ENCODE measurements at places on chromosomes 12 and 14. TPM values are rescaled to one million over a fixed set of nuclear protein-coding genes. Genes with fewer than 3 reads are reported as not detected.

The ALG10B gene
- 5.0 TPM for total RNA-seq

The KRT3 gene
- total RNA-seq = 0.06 TPM

The OSBPL8 gene
- 11.5 TPM for total RNA-seq

The KRT8 gene
- 5,279 TPM for total RNA-seq

The ANO4 gene
- total RNA-seq = not detected

The SERPINA3 gene
- total RNA-seq = 12.6 TPM

The KLRC1 gene
- total RNA-seq = not detected

The SERPINA9 gene
- not detected for total RNA-seq

The SOX5 gene
- total RNA-seq = not detected

The RILPL2 gene
- total RNA-seq = 1.6 TPM

The ASCL1 gene
- not detected for total RNA-seq

The EIF2S3B gene
- 0.66 TPM for total RNA-seq

The POTEM gene
- total RNA-seq = not detected

The EMP1 gene
- 196 TPM for total RNA-seq

The C12orf50 gene
- not detected for total RNA-seq

The OTUB2 gene
- total RNA-seq = 2.9 TPM

The PKP2 gene
- total RNA-seq = 9.3 TPM

The LYZ gene
- total RNA-seq = not detected

The TMEM30B gene
- total RNA-seq = 0.42 TPM

The NAV3 gene
- 5.9 TPM for total RNA-seq

The HHIPL1 gene
- total RNA-seq = 0.09 TPM

The GUCY2C gene
- total RNA-seq = 0.03 TPM

The PTGER2 gene
- total RNA-seq = 4.2 TPM

The NEUROD4 gene
- total RNA-seq = not detected

The TMPRSS12 gene
- total RNA-seq = not detected

The PDE6H gene
- total RNA-seq = not detected

The TMEM52B gene
- 0.06 TPM for total RNA-seq

The SMCO2 gene
- 0.11 TPM for total RNA-seq

The REM2 gene
- 0.23 TPM for total RNA-seq

The SNRPF gene
- total RNA-seq = 197 TPM

The NDRG2 gene
- 3.0 TPM for total RNA-seq
